ENCODE measurements at places on chromosomes 2 and 18.
A peak's percentile ranks its signal among the peaks of the same experiment; 100 is the strongest.

DNA sequence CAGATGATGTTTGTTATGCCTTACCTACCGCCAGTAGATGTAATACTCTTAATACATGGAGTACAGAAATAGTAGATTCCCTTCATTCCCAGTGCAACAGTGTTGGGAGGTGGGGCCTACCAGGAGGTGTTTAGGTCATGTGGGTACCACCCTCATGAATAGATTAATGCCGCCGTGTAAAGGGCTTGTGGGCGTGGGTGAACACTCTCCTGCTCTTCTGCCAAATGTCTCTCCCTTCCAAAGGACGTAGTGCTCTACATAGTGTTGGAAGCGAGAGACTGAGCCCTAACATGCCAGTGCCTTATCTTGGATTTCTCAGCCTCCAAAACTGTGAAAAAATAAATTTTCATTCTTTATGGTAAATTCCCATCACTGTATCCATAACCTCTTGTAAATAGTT, 30.1 kb downstream of the PLEKHA3 start:
- no peak for DNase-seq

- DNase-seq = no peak
Measured at GRCh38 chr18:10465174-10465939, 10.9 kb downstream of the APCDD1 start.

DNA sequence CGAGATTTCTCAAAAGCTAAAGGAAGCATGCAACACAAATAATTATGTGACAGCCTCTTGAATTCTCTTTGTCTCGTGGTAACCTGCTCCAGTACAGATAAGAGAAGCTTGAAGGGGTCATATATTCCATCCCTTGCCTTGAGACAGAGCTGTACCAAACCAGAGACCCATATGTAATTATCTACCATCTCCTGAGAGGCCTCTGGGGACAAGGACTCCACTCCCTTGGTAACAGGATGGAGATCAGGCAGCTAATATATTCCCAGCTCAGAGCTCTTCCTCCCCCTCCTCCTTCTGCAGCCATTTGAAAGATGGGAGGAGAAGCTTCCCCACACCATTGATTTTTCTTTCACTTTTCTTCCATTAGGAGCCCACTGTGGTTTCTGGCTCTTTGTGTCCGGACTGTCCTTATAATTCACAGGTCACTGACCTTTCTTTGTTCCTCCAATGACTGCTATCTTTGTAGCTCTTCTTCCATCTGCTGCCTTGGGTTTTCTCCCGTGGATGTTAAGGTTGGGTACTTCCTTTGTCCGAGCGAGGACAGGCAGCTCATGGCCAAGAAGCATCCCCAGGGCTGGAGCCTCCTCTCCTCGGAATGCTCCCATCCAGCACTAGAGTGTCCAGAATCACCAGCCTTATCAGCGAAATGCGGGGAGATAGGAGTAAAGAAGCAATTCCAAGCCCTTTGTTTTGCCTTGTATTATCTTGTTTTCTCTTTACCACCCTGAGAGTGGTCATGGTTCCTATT, 72.6 kb upstream of the STPG4 start:
- no peak for DNase-seq

- peak; percentile 77 for DNase-seq
Measured at GRCh38 chr2:9739531-9739964, 103.7 kb upstream of the TAF1B start.

GRCh38 chr2:201216918-201217317, 34.0 kb downstream of the CASP10 start:
- no peak for DNase-seq

GRCh38 chr18:44729631-44730101, 49.0 kb downstream of the SETBP1 start:
- peak; percentile 23 for DNase-seq

DNA sequence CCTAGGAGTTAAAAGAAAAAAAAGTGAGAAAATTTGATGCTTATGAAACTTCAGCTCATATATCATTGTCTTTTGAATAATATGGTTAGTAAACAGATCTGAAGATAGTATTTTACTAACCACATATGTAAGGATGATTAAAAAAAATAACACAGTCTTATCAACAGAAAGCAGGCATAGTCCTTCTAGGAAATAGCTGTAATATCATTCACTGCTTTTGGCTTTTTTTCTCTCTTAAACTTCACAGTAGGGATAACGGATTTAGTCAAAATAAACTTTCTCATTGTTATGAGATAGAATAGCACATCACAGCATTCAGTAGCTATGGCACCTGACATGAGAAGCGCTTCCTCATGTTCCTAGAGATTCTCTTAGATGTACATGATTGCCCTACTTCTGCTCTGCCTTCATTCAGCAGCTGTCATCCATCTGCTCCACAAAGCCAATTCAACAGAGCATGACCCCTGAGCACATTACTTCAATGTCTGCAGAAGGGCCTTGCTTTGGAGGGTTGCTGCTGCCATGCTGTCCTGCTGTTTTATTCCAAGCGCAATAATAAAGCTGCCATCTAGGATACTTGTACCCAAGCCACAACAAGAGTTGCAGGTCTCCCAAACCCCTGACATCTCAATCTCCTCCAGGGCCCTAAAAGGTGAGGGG, 67.0 kb downstream of the TTC21B start:
- no peak for DNase-seq

GRCh38 chr2:214077727-214078126, 333.1 kb upstream of the VWC2L start:
- DNase-seq = no peak

- no peak for DNase-seq
Measured at GRCh38 chr2:222792001-222792611, 68.7 kb upstream of the ACSL3 start.

- DNase-seq = peak; percentile 53
Measured at GRCh38 chr2:12430407-12431133, 286.2 kb upstream of the TRIB2 start.

- no peak for DNase-seq
Measured at GRCh38 chr2:205913668-205914067, 172.3 kb downstream of the INO80D start.

- DNase-seq = no peak
Measured at GRCh38 chr2:100211521-100211920, 69.1 kb upstream of the AFF3 start.

- DNase-seq = no peak
Measured at GRCh38 chr2:8548619-8549150, 133.2 kb upstream of the ID2 start.

DNA sequence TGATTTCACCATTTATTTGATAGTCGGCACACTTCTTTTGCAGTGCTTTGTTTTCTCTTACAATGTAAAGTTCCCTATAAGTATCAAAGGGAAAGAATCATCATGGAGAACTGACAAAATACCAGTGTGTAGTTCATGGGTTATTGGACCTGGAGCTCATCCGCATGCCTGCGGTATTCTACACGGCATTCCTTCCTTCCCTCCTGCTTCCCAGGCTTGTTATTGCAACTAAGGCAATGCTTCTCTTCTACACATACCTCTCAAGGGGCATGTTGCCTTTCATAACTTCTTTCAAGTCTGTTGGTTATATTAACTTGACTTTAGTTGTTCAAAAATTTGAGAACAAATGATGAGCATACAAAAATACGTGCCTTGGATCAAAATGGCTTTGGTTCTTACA, 24.3 kb upstream of the FAP start:
- no peak for DNase-seq

GRCh38 chr2:222754324-222754930, 83.0 kb downstream of the MOGAT1 start:
- no peak for DNase-seq

GRCh38 chr2:43306197-43306596, 79.8 kb upstream of the ZFP36L2 start:
- no peak for DNase-seq

- DNase-seq = no peak
Measured at GRCh38 chr18:21289827-21290226, 47.8 kb downstream of the GREB1L start.

- DNase-seq = no peak
Measured at GRCh38 chr2:177682006-177682405, 289.4 kb downstream of the AGPS start.

DNA sequence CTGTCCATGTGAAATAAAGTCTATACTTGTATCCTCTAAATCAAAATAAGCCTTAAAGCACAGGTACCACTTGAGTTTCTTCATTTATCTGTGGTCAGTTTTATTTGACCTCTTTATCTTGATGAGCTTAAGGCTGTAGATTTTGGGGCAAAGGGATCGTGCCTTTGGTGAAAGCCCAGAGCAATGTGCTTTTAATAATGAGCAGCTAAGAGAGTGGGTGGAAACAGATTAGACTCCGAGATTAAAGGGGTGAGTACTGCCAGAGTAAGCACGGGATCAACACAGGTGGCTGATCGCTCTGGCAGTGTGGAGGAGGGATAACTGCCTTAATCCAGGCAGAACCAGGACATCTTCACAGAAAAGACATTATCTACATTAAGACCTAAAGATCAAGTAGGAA, 280.4 kb downstream of the TDRD15 start:
- DNase-seq = no peak

- no peak for DNase-seq
Measured at GRCh38 chr2:159712929-159713420, 669 bp downstream of the MARCHF7 start.

GRCh38 chr18:67376372-67376771, 140.1 kb downstream of the DSEL start:
- no peak for DNase-seq

DNA sequence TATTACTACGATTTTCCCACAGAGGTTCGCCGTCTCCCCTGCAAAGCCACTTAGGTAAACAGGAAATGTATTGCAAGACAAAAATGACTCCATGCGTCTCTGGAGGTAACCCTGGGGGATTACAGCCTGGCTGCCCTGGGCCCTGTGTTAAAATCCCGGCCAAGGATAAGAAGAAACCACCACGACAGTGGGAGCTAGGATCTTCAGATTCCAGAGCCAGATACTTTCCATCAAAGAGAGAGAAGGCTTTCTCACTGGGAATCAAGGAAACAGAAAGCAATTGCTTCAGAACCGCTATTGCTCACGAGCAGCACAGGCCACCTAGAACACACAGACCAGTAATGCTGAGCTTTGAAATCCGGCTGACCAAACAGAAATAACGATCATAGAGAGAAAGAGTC, 97.9 kb upstream of the ZNF516 start:
- no peak for DNase-seq

GRCh38 chr18:24782566-24782965, 322.1 kb downstream of the HRH4 start:
- DNase-seq = no peak

DNA sequence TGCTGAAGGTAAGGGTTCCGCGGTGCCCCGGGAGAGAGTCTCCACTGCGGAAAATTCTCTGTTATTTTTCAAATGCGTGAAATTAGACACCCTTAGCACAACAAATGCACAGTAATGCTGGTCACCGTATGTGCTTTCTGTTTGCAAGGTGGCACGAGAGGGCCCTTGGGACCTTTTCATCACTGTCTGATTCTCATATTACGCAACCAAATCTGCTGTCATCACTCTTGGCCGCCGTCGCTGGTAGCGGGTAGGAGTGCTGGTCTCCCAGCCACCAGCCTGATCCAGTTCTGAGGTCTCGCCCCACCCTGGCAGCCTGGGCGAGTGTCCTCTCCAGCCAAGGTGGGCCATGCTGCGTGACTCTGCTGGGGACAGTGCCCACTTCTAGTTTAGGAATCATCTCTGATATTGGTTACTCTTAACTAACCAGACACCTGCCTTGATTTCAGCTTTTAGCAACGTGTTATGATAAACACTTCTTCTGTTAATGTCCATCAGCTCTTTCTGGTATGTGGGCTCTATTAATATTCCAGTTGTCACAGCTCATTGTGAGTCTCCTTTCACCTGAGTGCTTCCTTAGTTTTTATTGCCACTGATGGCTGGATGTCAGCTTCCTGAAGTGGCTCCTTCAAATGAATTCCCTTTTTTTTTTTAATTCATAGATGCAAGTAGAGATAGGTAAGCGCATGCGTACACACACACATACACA, 199.4 kb downstream of the GBX2 start:
- DNase-seq = no peak

GRCh38 chr2:218983934-218984238, 1.1 kb downstream of the FEV start:
- DNase-seq = no peak
